ENCODE measurements at places on chromosomes 3 and 15. TPM values are rescaled to one million over a fixed set of nuclear protein-coding genes. Genes with fewer than 3 reads are reported as not detected.

GRCh38 chr3:46141813-46142212 lies 66.3 kb downstream of the CCR1 start:
- no peaks in the 10 kb centered on the region for H3K27me3 ChIP-seq
- H3K4me3 ChIP-seq, result no peak overlapping the region
- DNase-seq, result no peak
- H3K27ac ChIP-seq, result no peak overlapping the region
- H3K36me3 ChIP-seq, result no peaks in the 10 kb centered on the region

DNA sequence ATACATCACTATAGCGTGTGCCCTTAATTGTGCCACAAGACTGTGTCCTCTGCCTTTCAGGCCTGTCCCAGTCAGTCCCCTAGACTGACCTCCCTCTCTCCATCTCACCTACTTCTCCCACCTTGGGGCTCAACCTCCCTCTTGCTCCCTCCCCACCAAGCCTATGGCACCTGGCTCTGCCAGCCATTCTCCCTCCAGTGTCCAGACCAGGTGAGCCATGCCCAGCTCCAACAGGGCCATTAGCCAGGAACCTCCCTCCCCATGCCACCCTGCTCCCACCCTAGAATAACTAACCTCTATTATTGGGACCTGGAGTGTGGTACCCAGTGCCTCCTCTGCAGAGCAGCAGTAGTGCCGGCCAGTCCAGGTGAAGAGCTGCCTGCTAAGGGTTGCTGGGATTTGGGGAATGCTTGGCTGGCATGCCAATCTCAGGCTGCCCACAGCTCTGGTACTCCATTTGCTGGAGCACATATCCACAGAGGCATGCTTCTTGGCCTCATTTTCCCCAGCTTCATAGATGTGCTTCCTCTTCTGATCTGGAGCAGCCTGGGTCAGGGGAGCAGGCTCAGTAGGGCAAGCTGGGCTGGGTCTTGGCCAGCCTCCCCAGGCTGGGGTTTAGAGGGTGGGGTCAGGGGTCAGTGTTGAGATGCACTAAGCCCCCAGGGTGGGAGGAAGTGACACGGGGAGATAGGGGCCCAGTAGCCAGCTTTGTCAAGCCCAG lies 38.8 kb downstream of the SAXO2 start:
- no peak for DNase-seq
- peaks cover 4% of the 10 kb centered on the region for H3K27me3 ChIP-seq
- H3K27ac ChIP-seq, result no peak overlapping the region
- no peaks in the 10 kb centered on the region for H3K36me3 ChIP-seq

ADGRG7 gene
- not detected for total RNA-seq

VEPH1 gene
- total RNA-seq, result 0.85 TPM

DNA sequence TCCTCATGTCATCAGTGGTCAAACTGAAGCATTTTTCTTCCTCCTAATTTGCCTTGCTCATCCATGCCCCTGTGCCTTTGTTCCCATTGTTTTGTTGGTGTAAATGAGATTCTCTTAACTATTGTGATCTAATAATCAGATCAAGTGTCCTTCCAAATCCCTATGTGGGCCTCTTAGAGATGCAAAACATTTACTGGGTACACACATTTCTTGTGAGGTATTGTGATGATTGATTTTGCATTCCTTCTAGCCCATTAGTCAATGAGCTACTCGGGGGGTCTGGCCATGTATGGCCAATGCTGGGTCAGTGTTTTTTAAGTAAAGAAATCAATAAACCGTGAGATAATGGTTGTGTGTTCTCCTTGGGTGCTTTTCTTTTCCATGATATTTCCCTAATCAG lies 580.4 kb downstream of the VGLL3 start:
- DNase-seq, result no peak
- H3K36me3 ChIP-seq, result no peaks in the 10 kb centered on the region
- H3K4me1 ChIP-seq, result no peaks in the 10 kb centered on the region
- H3K27me3 ChIP-seq, result no peaks in the 10 kb centered on the region
- H3K4me3 ChIP-seq, result no peak overlapping the region
- H3K27ac ChIP-seq, result no peak overlapping the region
